ENCODE measurements at places on chromosomes 12 and 14.

- no peak for DNase-seq
These were observed 40.5 kb downstream of the COCH start for GRCh38 chr14:30914812-30915211.

GRCh38 chr14:79084861-79085260, 914.7 kb downstream of the NRXN3 start:
- no peak for DNase-seq

DNA sequence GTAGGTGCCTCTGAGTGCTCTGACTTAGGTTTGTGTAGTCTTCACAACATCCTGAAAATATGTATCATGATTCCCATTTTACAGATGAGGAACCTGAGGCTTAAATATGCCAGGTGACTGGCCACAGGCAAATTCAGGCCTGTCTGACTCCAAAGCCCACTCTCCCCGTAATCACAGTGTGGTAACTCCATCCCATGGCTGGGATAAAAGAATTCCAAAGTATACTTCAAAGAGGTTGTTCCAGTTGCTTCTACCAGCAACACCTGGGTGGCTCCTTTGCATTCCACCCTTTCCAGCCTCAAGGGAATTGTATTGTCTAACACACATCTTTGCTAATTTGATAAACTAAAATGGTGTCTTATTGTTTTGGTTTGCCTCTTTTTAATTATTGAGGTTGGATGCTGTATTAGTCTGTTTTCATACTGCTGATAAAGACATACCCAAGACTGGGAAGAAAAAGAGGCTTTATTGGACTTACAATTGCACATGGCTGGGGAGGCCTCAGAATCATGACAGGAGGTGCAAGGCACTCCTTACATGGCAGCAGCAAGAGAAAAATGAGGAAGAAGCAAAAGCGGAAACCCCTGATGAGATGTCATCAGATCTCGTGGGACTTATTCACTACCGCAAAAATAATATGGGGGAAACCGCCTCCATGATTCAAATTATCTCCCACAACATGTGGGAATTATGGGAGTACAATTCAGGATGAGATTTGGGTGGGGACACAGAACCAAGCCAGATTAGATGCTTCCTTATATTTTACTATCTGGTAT, 9.9 kb upstream of the CHST11 start:
- no peak for DNase-seq

DNA sequence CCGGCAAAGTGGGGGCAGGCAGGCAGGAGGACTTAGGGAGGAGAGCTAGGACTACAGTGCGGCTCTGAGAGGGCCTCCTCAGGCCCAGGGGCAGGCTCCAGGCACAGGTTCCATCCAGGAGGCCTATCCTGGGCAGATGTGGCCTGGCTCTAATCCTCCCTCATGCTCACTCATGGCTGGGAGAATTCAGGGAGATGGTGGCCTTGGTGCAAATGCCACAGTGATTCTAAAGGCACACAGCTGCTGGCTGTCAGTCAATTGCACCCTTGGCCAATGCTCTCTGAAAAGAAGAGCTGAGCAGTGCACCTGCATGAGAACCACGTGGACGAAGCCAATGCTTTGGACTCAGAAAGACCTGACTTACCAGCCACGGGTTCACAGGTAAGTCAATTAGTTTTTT, 89.6 kb downstream of the C12orf75 start:
- DNase-seq, result no peak

- DNase-seq, result no peak
These were observed 120.7 kb upstream of the SCAF11 start for GRCh38 chr12:46110928-46111699.

DNA sequence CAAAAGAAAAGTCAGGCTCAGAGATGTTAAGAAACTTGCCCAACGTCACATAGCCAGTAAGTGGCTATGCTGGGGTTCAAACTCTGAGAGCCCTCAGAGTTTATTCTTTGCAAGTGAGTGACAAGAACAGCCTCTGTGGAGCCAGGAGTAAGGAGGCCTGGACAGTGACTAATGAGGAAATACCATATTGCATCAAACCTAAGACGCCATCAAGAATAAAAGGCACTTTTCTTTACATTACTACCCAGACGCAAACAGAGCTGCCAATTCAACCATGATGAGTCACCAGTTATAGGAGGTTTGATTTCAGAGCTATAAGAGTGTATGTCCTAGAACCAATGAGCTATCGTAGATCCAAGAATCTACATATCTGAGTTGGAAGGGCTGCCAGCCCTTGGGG, 9.4 kb downstream of the TNFRSF1A start:
- DNase-seq, result no peak

- no peak for DNase-seq
These were observed 44.1 kb downstream of the DAD1 start for GRCh38 chr14:22544881-22545420.

GRCh38 chr14:104286086-104286485, 147.7 kb downstream of the KIF26A start:
- no peak for DNase-seq

DNA sequence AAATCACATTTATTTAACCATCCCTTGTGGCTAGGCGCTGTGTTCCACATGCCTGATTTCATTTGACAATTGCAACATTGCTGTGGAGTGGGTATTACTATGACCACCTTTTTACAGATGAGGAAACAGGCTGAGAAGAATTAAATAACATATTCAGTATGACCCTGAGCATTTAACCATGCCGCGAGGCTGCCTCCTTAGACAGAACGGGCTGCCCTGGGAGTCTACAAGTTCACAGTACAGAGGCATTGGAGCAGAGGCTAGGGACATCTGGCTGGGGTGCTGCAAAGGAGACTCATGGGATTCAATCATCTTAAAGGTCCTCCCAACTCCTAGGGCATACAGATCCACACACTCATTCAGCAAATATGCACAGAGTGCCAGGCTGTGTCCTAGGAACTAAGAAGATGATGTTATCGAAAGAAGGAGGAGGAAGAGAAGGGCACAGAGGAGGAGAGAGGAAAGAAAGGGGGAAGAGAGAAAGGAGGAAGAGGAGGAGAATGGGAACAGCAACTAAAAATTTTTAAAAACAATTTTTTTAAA, 164.7 kb upstream of the CCND2 start:
- no peak for DNase-seq

GRCh38 chr12:68200854-68201253, 24.8 kb downstream of the IL26 start:
- DNase-seq, result no peak

DNA sequence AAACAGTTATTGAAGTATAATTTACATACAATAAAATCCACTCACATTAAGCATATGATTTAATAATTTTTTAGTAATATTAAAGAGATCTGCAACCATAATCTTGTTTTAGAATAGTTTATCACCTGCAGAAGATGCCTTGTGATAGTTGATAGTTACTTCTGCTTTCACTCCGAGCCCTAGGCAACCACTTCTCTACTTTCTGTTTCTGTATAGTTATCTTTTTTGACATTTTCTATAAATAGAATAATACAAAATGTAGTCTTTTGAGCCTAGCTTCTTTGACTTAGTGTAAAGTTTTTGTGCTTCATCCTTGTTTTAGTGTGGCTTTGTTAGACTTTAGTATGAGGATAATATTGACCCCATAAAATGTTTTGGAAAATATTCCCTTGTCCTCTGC, 111.0 kb downstream of the MNAT1 start:
- DNase-seq, result no peak
